ENCODE measurements at places on chromosomes 12 and 14. TPM values are rescaled to one million over a fixed set of nuclear protein-coding genes. Genes with fewer than 3 reads are reported as not detected.

GRCh38 chr12:128798571-128799341 is 25.0 kb downstream of the SLC15A4 start:
- no peak for DNase-seq

DNA sequence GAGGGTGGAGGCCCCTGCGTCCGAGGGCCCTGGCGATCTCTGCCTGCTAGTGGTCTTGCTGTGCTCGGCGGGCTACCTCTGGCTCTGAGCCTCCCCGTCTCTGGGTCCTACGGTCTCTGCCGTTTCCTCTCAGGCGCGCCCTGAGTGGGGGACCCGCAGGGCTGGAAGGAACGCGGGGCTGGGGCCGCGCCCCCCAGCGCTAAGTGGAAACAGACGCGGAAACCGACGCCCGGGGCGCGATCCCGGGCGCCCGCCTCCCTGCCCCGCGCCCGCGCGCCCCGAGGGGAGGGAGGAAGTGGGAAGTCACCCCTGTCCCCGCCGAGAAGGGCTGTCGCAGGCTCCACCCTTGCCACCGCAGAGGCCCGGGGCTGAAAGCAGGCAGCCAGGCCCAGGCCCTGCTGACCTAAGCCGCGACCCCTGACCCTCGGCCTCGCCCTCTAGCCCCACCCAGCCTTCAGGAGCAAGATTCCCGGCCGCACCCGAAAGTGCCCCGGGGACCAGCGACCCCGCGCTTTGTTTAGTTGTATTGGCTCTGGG is 831 bp downstream of the CRIP1 start:
- no peak for DNase-seq

GRCh38 chr12:47319746-47320145 is 240.0 kb upstream of the AMIGO2 start:
- DNase-seq: no peak

DNA sequence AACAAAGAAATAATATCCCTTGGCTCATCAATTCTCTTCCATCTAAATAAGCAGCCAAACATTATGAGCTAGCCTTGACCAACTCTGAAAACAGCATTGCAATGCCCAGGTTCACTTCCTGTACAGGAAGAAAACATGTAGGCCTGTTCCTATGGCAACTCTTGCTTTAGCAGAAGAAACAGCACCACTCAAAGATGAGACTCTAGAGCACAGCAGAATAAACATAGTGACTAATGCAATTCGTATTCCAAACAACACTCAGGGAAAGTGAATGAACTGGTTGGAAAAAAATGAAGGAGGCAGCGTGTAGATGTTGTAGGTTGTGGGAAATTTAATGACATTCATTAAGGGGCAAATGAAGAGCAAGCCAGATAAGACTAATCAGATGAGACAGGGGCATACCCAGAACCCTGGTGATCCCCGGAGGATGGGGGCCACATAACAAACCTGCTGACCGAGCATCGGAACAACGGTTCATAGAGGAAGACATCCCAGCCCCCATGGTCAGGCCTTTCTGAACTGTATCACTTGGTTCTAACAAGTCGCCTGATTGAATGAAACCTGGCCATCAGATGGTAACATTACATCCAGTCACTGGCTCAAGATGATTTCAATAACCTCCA is 9.0 kb downstream of the ARHGDIB start:
- DNase-seq: peak; percentile 99

- no peak for DNase-seq
Observed at GRCh38 chr14:55589171-55589570, 9.2 kb downstream of the KTN1 start.

GRCh38 chr14:104941508-104942365 is 17.1 kb downstream of the PLD4 start:
- no peak for DNase-seq

- DNase-seq: no peak
Observed at GRCh38 chr12:25054783-25055144, 105.9 kb upstream of the BCAT1 start.

DNA sequence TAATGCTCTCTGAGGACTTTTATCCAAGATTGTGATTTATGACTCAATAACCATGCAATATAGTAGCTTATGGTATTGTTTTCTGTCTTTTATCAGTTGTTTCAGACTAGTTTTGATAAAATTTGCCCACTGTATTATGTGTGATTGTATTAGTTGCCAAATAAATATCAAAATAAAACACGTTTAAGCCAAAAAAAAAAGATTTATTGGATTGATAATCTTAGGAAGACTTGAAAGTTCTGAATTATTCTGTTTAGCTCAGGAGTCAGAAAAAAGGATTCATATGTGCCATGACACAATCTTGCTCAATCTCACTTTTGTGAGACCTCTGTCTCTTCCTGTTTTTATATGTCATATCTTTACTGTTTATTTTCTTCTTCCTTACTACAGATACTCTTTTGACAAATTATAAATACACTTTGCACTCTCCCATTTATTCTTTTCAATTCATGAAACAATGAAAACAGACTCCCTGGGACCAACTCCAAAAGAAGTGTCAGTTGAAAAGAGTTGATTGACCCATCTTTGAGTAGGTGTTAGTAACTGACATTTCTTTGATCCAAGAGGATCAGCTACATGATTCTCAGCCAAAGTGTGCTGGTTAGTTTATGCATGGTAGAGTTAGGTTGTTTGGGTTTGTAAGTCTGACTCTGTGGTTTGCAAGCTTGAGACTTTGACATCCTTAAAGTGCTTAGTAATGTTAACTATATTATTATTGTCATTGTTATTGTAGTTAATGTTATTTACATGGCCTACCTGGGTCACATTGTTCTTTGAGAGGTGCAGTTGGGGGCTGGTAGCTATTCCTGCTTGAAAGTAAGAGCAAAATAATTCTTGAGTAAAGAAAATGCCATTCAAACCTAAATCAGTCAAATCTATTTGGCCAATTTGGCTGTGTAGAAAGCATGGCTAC is 2.5 kb downstream of the OR6C76 start:
- no peak for DNase-seq

DNA sequence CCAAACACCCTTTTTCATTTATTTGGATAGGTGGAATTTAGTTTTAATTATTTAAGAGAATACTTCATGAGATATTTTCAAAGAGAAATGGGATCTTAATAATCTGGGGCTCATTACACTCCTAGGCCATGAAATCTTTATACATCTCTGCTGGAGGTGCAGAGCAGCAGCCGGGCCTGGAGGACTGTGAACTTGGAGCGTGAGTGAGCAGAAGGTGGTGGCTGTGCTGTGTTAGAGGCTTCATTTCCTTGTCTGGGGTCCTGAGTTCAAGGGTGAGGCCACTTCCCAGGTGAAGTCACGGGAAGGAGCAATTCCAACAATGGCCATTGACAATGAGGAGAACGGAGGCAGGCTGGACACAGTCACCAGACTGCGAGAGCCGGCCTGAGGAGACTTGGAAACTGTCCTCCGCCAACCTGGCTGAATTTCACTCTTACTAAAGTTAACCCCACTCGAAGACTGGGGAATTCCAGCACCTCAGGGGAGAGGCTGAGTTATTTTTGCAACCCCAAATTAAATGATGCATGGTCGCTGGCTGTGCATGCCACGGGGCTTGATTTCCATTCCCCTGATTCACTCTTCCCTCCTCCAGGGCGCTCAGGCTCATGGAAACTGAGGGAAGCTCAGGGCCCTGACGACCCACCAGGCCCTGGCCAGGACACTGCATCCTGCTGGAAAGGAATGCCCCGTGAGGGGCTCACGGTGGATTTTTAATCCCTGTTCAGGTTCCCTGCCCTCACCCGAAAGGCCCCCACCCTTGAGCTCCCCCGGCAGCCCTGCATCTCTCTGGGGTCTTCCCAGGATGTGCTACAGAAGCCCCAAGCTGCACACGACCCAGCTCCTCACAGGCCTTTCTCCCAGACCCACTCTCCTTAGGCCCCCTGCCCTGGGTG is 22.6 kb upstream of the TRAF3 start:
- no peak for DNase-seq

DNA sequence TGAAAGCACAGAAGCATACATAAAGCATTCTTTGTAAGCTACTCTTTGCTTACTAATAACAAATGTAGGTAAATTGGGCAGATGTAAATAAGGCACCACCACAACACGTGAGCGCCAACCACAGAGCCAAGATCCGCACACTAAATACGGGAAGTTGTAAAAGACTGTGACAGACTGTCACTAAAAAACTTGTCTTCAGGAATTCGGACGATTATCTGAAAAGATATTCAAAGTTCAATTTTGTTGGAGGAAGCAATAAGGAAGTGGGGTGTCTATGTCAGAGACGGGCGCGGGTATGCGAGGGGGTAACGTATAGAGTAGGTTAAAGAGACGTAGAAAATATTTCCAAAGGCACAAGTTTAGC is 1.5 kb upstream of the HSP90B1 start:
- no peak for DNase-seq

- peak; percentile 73 for DNase-seq
Observed at GRCh38 chr14:64569138-64569631, 19.4 kb downstream of the PPP1R36 start.

- no peak for DNase-seq
Observed at GRCh38 chr14:92563359-92563758, 49.8 kb downstream of the RIN3 start.

GRCh38 chr12:4118017-4118510 is 155.5 kb upstream of the CCND2 start:
- DNase-seq: no peak

GRCh38 chr12:121468499-121468801 is 68.5 kb downstream of the RNF34 start:
- no peak for DNase-seq

DNA sequence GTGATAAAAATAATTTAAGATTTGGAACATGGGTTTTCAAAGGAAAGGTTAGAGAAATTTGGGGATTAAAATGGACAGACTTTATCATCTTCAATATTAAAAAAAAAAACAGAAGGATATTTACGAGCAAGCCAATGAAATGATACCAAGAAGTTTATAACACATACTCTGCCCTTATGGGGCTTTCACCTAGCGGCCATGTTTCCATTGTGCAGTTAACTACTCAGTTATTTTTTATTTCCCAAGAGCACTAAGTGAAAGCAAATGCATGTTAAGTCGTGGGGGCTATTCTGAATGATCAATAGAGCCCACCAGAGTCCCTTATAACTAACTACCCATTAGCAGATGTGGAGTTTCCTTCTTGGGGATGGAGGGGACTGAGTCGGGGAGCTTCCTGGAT is 53.9 kb downstream of the ETV6 start:
- no peak for DNase-seq

GRCh38 chr12:80838708-80839107 is 99.0 kb downstream of the LIN7A start:
- DNase-seq: no peak

GRCh38 chr14:74223016-74223415 is 16.2 kb upstream of the VSX2 start:
- DNase-seq: no peak

DNA sequence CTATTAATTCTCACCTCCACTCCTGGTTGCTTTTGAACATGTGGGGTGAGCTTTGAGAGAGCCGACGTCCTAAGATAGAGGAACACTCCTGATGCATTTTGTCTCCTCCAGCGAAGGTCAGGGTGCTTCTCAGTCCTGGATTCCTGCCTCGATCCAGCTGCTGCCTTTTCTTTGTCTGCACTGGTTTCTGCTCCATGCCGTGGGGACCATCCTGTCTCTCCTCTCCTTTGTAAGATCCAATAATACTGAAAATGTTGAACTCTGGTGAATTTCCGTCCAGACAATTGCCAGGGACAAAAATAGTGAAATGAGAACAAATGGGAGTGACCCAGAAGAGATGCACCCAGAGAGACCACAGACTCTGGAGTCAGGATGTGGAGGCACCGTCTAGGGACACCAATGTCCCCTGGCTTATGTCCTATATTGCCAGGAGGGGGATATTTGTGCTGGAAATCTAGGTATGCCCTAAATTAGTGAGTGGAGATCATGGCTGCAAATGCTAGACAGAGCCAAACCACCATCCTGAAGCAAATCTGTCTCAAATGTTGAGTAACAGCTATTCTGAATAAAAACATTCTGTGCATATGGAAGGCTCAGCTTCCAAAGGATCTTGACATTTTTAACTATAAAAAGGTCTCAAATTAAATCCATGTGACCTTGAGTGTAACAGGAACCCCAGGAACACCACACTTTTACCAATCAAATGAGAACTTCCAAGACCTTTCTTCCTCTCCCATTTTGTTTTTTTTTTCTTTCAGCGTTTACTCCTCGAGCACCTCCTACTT is 170.9 kb downstream of the PPM1H start:
- no peak for DNase-seq

GRCh38 chr14:74575507-74575906 is 36.5 kb downstream of the LTBP2 start:
- no peak for DNase-seq

DNA sequence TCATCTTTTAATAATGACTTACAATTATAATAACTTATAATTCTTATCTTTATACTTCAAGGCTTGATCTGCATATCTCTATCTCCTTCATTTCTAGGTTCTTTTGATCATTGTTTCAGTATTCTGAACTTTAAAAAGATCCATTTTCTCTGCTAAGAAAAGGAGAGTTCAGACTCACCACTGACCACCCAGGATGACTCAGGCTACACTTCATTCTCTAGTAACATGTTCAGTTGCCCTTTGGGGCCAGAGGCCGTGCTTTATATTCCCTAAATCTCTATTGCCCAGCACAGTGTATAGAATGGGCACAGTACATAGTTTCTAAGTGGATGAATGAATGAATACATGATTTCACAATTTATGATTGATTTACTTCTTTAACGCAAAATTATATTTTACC is 268.7 kb downstream of the AKAP6 start:
- no peak for DNase-seq

GRCh38 chr14:104843442-104844305 is 21.4 kb upstream of the CEP170B start:
- no peak for DNase-seq

GRCh38 chr14:45651890-45652289 is 398.9 kb upstream of the MIS18BP1 start:
- no peak for DNase-seq

- DNase-seq: no peak
Observed at GRCh38 chr12:9127936-9128663, 12.4 kb upstream of the A2M start.

DNA sequence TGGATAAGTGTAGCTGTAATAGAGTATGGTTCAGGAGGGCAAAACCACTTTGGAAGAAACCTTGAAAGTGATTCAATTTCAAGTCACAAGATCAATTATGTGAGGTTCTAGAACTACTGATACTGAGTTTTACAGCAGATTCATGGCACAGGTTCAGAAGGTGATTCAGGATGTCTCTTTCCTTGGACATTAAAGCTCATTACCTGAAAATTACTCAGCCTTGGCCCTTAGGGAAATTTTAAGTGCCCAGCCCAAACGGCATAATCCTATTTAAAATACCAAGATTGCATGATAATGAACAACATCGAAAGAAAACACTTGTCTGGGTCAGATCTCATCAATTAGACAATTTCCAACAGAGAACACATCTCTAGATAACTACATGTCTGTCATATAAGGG is 70.2 kb upstream of the SLC38A2 start:
- DNase-seq: no peak

- no peak for DNase-seq
Observed at GRCh38 chr14:72554994-72555608, 338.8 kb downstream of the DPF3 start.

ACOT6 gene
- not detected for total RNA-seq

GSG1 gene
- total RNA-seq: not detected

SERPINA12 gene
- total RNA-seq: not detected

ASIC1 gene
- 0.14 TPM for total RNA-seq

CAPZA3 gene
- not detected for total RNA-seq

LPAR5 gene
- total RNA-seq: 0.04 TPM

TPH2 gene
- total RNA-seq: 0.14 TPM

PLEKHD1 gene
- total RNA-seq: under 0.01 TPM

RPL10L gene
- total RNA-seq: not detected

KRT6C gene
- 0.07 TPM for total RNA-seq

KCNJ8 gene
- total RNA-seq: not detected

ANG gene
- total RNA-seq: 6.9 TPM

IAPP gene
- not detected for total RNA-seq

SMOC1 gene
- total RNA-seq: 0.04 TPM

PCED1B gene
- 0.35 TPM for total RNA-seq

A2ML1 gene
- 0.18 TPM for total RNA-seq

SLC6A15 gene
- total RNA-seq: 0.53 TPM

RAD9B gene
- 0.25 TPM for total RNA-seq

All from pulmonary artery endothelial cell (primary cell).